Esophagus squamous epithelium (tissue), 5 donors: ENCODE measurements at places on chromosomes 6 and 20.

DNA sequence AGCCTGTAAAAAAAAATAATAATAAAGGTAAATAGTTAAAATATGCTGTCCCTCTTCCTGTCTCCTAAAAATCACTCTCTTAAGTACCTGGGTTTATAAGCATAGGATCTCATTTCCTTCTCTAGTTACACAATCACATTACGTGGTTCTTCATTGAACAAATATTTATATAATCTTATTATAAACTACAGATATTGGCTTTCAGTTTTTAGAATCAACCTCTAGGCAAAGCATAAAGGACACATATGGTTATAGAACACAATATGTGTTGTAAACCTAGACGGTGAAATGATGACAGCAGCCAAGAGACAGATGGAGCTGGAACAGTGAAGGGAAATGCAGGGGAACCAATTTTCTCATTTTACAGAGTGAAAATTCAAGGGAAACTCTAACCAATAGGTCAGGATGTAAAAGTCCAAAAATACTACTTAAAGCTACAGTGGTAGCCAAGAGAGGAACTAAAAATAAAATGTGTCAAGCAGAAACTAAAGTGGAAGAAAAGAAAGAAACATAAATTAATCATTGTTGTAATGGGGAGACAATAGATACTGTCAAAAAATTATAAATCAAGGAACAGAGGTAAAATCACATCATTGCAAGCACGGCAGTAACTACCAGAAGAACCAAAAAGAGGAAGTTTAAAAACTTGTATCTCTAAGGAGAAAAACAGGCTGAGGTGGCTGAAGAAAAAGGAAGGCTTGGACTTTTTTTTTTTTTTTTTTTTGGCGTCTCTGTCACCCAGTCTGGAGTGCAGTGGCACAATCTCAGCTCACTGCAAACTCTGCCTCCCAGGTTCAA is 82.8 kb upstream of the CDYL start:
- no peak for DNase-seq

DNA sequence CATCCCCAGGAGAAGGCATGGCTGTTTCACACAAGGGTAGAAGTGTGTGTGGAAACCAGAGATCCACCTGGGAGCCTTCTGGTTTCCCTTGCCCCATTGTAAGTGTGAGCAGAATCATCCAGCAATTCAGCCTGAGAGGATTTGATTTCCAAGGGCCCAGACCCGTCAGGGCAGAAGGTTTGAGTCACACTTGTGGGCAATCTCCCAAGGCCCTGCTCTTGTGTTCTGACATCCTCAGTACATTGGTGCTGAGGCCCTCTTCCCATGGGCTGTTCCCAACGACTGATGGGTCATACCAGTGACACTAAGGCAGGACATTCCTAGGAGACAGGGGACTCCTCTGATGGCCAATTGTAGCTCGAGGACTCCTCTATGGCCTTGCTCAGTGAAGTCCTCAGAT is 58.2 kb upstream of the POLR1H start:
- DNase-seq: no peak

DNA sequence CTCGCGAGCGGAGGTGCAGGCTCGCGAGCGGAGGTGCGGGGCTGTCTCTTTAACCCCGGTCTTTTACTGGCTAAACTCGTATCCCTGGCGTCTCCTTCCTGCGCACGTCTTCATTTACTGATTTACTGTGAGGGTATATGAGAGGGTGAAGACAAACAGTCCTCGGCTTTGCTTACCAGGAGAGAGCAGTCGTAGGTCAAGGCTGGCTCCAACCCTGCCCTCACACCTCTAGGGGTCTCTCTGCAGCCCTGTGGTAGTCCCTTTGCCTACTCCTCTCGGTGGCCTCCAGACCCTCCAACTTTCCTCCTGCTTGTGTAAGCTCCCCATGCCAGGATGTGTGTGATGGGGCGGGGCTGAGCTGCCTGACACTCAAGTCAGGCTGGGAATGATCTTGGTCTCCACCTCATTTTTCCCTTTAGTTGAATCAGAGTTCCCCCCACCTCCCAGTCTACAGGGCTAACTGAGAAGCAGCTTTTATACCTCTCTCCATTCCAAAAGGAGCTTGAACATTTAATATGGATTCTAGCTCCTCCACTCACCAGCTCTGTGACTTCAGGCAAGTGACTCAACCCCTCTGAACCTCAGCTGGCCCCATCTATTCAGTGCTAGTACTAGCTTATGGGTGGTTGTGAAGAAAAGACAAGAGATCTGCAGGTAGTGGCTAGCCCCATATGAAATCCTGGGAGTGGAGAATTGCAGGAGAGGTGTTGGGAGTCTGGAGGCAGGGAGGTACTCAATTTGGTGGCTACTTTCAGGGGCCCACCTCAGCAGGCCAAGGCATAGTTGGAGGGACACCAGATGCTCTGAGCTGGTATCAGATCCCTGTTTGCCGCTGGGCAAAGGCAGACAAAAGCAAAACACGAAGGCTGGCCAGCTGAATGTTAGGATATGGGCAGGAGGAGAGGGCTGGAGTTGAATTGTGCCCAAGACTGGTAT is 902 bp downstream of the SLC29A1 start:
- DNase-seq: no peak

DNA sequence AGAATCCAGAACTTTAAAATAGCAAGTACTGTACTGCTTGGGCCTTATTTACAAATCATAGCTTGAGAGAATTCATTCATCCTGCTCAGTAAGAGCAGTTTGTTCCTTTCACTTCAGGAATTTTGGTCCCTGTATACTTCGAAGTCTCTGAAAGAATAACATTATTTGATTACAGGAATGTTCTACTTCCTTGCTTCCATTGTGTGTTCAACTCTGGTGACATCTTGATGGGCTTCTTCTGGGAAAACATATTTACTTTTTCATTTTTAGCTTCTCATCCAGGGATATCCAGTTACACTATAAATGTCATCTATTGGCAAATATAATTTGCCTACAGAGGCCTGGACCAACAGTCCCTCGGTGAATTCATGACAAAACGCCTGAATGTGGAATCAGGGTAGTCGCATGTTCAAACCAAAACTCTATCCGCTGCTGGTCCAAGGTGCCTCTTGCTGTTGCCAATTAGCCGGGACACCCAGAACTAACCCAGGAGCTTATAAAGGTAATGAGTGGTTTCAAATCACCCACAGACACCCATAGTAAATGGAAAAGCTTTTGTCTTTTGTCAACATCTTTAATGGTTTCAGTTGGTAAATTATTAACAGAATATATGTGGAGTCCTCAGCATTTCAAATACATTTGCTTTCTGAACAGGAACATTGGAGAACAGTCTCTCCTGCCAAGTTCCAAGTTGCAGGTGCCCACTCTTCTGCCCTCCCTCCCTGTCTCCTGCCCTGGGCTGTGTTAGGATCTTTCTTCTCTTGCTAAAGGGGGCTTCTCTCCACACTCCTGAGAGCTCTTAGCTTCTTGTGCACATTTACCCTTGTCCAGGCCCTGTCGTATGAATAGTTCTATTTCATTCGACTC is 162.5 kb upstream of the CITED2 start:
- no peak for DNase-seq

DNA sequence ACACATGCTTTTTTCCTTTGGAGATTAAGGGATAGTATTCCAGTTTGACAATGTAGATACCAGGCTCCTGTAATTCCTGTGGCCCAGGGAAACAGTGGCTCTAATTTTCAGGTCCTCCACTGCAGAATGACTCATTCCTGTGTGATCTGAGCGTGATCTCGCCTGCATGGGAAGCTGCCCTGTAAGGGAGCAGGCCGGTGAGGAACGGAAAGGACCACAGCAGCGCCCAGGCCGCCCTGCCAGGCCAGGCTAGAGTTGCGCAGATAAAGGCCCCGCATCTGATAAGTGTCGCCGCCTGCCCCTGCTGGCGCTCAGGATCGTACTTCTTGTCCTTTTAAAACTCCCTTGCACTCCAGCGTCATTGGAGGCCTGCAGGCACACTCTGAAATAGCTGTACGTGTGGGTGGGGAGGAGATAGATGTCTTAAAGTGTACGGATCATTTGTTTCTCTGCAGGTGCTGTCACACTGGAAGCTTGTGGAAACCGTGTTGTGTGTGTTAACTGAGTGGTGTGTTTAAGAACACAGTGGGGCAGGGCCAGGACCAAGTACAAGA is 60.7 kb downstream of the SYNJ2 start:
- DNase-seq: no peak

GRCh38 chr20:44552950-44553908 is 29.1 kb upstream of the PKIG start:
- DNase-seq: no peak

GRCh38 chr20:58235010-58235409 is 6.6 kb upstream of the ANKRD60 start:
- DNase-seq: no peak

DNA sequence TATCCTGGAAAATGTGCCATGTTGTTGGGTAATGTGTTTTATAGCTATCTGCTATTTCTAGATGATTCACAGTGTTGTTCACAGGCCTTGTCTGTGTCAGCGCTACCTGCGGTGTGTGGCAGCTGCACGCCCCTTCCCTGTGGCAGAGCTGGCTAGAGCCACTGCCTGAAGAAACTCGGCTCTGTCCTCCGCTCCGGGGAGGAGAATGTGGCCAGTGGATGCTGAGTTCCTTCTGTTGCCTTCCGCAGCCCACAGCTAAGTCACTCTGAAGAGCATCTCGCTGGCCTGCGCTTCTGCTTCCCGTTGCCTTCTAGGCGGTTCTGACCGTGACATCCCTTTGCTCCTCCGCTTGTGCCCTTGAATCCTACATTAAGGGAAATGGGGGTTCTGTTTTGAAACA is 135.1 kb downstream of the PLG start:
- no peak for DNase-seq

GRCh38 chr6:134873500-134874388 is 76.2 kb downstream of the ALDH8A1 start:
- no peak for DNase-seq

DNA sequence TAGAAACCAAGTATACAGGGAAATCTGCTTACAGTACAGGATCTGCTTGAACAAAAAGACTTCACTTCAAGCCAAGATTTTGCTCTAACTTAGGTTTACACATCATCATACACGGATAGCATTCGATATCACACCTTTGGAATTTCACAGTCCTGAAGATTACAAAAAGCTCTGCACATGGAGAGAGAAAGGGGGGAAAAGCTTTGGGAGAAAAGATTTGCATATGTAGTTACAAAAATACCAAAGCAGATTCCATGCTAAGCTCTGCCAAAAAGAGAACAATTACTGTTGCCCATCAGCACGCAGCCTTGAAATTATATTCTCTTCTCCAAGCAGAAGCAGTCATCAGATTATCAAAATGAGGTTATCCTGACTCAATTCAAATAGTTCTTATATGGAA is 62.0 kb downstream of the HIVEP2 start:
- no peak for DNase-seq

GRCh38 chr20:36893801-36894200 is 17.9 kb downstream of the TLDC2 start:
- no peak for DNase-seq

DNA sequence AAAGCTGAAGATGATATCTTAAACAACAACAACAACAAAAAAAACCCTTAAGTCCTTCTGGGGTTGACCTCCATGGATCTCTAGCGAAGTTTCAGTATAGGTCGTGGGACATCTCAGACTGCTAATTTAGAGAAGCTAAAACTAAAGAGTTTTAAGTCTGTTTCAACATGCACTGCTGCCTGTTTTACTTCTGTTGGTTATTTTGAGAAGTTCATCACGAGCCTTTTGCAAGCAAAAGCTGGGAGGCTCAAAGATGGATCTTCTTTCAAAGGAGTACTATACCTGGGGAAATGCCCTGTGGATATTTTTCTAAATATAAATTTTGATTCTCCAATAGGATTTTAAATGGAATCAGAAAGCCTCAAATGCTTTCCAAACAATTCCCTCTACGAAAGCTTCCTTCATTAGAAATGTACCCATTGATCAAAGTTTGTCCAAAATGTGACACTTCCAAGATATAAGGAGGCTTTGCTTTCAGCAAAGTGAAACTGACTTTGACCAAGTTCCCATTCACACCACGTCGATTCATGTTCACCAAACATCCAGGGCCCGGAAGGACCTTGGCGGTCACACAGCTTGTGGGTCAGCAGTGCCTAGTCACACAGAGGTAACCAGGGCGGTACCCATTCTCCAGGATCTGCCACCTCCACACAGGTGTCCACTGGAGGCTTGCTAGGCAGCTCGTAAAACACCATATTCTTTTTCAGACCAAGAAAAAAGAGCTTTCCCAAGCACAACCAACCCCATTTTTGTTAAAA is 94.7 kb upstream of the QKI start:
- DNase-seq: no peak

GRCh38 chr6:452301-453067 is 60.9 kb downstream of the IRF4 start:
- DNase-seq: no peak

- no peak for DNase-seq
Observed at GRCh38 chr20:34538671-34539123, 19.8 kb upstream of the MAP1LC3A start.

DNA sequence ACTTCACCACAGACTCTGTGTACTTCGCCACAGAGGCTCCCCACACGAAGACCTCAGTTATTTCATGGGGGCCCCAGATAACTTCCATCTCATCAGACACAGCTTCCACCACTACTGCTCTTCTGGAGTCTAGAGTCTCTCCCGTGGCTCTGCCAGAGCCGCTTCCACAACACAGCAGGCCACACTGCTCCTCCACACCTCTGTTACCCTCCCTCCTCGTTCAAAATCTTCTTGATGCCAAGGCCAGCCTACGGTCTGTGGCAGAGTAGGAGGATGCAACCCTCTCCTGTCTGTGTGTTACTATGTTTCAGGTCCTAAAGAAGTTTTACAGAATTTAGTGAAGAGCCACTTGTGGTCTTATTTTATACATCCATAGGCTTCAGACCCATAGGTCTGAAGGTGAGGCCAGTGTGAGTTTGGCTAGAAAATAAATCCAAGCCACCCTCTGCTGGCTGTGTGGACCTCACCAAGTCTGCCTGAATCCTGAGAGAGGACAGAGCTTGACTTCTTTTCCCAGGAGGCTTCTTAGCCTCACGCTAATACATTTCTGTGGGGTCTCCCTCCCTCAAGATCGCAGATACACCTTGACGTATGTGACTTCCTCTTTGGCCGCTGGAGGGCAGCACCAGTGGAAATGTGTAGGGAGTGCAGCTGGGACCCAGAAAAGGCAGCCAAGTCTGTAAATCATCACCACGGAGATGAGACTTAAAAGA is 197.7 kb downstream of the FAXC start:
- no peak for DNase-seq
